NCI-H1436 (cell line): ENCODE measurements at places on chromosomes 1 and 21.

DNA sequence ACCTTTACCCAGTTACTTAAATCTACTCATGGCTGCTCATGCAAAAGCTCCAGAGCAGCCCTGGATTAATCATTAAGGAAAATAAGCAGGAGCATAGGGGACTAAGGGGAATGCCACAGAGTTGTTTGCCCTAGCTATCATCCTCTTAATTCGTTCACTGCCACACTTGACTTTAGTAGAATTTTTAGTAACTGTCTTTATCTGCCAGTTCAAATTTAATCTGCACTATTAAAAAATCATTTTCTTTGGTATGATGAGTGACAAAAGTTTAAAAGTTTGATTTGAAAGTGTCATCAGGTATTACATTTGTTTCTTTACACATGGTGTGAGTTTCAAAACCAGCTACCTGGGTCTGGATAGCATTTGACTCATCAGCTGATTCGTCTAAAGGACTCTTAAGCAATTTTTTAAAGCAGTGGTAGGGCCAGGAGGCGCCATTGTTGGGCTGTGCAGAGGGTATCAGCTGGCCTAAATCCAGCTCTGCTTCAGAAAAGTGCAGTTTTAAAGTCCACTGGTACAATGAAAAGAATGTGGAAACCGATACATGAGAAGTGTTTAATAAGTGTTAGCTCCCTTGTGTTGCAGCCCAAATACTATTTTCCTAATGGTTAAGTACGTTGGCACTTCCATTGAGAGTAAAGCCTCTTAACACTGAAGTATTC, 69.9 kb upstream of the DR1 start:
- DNase-seq = no peak

DNA sequence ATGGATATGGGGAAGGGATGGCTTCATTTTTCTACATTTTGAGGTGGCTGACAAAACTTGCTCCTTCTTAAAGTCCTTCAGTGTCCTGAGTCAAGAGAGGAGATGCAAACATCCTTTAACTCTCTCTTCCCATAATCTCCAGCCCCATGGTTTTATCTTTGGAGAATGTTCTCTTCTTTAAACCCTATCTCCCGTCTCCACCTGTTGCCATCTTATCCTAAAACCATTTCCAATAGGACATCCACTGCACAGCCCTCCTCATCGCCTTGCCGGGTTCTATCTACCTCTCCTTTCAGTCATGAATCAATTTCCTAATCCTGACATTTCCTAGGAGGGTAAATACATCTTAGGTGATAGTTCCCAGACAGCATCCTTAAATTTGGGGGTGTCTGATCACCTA, 44.2 kb upstream of the KCNE2 start:
- DNase-seq = no peak

- DNase-seq = no peak
Observed at GRCh38 chr1:10986525-10986890, 25.9 kb upstream of the TARDBP start.

- no peak for DNase-seq
Observed at GRCh38 chr1:12480748-12481362, 137.2 kb downstream of the DHRS3 start.

DNA sequence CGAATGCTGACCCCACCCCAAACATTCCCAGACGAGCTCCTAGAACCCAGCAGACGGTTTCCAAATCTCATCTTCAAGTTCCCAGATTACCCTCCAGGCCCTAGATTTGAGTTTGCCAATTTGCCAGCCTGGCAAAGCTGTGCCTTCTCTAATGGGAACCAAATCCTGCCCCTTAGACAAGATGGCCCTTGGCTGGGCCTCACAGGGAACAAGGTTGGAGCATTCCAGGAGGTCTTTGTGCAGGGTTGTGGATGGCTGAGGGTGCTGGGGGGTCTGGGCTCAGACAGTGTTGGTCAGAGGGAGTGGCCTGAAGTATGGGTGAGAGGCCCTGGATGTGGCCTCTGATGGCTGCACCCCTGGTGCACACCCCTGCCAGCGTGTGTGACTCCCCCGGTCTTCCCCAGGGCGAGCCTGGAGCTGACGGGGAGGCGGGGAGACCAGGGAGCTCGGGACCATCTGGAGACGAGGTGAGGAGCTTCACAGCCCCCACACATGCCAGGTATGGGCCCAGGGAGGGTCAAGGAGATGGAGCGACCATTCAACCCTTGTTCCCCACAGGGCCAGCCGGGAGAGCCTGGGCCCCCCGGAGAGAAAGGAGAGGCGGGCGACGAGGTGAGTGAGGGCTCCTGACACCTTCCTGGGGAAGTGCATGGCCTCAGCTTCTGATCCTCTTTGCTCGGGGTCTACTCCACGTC, 10.2 kb downstream of the COL6A1 start:
- no peak for DNase-seq

DNA sequence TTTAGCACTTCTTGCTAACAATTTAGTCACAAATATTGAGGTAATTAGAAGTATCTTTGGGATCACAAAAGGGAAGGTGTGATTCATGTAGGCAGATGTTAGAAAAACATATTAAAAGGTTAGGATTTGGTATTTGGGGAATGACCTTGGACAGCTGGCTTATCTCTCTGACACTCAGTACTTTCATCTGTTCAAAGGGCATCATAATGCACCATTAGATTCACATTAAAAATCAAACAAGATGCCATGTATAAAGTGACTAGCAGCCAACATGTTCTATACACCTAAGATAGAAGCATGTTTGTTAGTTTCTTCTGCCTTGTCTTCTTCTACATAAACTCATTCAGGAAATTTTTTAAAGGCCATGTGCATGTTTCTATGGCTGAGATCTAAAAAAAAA, 56.5 kb upstream of the ESRRG start:
- DNase-seq = no peak

- DNase-seq = no peak
Observed at GRCh38 chr1:246661451-246661850, 62.8 kb upstream of the SCCPDH start.

- no peak for DNase-seq
Observed at GRCh38 chr1:47951545-47952235, 45.5 kb downstream of the TRABD2B start.

DNA sequence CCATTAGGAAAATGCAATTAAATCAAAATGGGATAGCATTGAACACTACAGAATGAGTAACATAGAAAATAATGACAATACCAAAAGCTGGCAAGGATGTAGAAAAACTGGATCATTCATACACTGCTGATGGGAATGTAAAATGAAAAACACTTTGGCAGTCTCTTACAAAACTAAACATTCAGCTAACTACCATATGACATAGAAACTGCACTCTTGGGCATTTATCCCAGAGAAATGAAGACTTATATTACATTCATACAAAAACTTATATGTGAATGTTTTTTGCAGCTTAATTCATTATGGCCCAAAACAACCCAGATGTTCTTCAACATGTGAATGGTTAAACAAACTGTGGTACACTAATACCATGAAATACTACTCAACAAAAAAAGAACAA, 66.4 kb downstream of the ANKRD13C start:
- no peak for DNase-seq

- no peak for DNase-seq
Observed at GRCh38 chr1:208603721-208604120, 359.5 kb upstream of the PLXNA2 start.

DNA sequence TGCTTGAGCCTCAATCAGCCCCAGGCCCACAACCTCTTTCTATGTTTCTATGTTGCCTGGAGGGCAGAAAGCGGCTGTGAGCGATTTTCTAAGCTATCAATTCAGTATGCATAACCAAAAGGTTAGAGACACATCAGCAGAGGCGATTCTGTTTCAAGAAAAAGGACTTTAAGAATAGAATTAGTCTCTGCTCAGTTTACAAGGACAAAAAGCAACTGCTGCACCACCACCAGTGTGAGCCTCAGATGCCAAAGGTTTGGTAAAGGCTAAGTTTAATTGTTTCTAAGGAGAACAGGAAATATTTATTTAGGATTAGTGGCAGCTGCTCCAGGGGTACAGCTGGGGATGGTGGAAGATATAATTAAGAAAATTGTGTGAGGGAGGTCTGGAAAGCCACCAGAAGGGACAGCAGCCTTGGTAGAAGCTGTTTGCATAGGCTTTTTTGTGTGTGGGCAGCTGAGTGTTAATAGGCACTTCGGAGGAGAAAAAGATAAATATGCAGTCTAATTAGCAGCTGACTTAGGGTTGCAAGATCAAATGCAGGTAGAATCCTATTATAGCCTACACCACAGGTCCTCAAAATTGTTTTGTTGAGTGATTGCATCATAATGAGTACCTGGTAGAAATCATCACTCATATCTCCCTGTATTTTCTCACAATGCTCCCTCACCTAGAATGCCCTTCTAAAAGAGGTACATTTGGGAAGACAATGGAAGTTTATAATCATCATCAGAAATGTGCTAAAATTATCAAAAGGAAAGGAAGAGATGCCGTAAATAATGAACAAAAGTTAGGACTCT, 35.8 kb downstream of the ZC3H11B start:
- DNase-seq = peak; percentile 74

DNA sequence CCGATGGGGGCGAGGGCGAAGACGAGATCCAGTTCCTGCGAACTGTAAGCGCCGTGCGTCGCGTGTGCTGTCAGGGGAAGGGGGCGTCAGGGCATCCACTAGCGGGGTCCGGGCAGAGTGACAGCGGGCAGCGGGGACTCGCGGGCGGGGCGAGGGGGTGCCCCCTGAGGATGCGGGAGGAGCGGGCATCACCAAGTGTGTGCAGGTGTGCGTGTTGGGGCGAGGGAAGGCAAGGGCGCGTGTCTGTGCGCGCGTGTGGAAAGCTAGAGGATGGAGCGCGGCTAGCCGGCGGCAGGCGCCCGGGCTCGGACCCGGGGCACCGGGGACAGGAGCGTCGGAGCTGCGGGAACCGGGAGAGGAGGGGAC, 525 bp downstream of the RYR2 start:
- DNase-seq = no peak

DNA sequence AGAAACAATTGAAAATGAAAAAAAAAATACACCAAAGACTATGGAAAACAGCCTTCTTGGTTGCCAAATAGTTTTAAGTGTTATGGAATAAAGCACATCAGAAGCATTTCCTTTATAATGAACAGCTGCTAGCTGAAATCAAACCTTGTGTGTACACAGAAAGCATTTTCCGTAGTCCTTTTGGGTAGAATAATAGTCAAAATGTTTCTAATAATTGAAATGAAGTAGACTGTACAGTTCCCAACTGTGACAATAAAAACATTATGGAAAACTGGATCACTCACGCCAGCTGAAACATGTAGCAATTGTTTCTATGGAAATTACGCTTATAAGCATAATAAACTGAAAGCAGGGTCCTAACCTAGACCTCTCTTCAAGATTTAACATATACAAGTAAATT, 856.3 kb upstream of the B3GALT2 start:
- no peak for DNase-seq

- no peak for DNase-seq
Observed at GRCh38 chr1:143497374-143497747, 474.4 kb downstream of the FAM72C start.

DNA sequence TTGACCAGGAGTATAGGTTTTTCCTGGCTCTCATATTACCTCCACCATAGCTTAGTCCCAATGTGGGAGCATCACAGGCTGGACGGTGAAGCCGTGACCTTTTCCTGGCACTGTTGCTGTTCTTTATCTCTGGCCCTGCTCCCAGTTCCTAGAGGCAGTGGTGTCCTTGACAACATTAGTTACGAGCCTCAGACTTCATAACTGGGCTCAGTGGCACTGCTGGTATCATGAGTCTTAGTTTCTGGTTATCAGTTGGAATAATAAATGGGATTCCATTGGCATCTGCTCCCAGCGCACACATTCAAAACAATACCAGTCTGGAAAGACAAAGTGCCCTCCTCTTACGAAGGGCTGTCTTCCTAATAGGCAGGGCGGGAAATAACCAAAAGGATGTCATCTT, 8.0 kb downstream of the RNPEP start:
- no peak for DNase-seq

DNA sequence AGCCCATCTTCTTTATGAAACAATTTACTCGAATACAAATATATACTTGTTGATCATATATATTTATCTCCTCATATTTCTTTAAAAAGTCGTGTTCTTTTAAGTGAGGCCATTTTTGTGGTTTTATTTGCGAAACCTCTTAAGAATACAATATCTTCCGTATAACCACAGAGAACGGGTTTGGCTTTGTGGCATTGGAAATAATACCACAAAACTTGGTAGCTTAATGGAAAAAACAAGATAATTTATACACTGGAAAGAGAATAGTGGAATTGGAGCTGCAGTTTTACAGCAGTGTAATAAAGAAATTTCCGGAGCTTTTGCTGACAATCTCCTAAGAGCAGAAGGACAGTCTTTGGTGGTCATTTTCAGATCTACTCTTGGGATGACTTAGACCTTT, 29.4 kb downstream of the PTGFR start:
- DNase-seq = no peak

GRCh38 chr1:216475659-216476276, 52.5 kb upstream of the USH2A start:
- no peak for DNase-seq

GRCh38 chr1:180615493-180616290, 16.1 kb upstream of the XPR1 start:
- no peak for DNase-seq

GRCh38 chr1:198880397-198880796, 241.6 kb downstream of the PTPRC start:
- DNase-seq = no peak

DNA sequence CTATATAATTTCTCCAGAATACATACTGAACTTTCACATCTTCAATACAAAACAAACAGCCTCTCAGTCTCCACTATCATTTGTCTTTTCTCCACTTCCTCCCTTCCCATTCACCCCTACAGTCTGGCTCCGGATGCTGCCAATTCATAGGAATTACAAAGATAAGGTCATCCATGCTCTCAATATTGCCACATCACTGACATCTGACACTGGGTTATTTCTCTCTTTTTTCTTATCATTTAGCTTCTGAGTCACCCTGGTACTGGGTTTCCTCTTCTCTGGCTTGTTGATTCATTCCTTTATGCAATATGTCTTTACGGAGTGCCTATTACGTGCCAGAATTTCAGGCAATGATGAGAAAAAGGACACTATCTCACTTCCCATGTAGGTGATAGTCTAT, 3.1 kb upstream of the SH3BP5L start:
- DNase-seq = no peak

DNA sequence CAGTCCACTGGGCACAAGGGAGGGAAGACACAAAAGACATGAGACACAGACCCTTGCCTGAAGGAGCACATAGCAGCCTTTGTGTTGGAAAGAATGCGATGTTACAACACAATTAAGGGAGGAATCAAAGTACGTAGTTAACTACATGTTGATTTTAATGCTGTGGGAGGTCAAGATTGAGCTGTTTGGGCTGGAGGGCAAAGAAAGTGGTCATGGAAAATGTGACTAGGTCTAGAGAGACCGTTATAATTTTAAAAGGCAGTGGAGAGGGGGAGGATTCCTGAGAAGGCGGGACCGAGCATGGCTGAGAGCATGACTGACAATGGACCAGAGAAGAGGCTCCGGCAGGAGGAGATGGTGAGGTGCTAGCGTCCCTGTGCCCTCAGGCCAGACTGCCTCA, 111.8 kb upstream of the ATP1A1 start:
- DNase-seq = no peak
